ENCODE measurements at places on chromosomes 7 and 10.

GRCh38 chr10:85459906-85460305 is 906.7 kb downstream of the GRID1 start:
- H3K4me3 ChIP-seq, result no peak overlapping the region
- H3K36me3 ChIP-seq, result no peaks in the 10 kb centered on the region
- no peak overlapping the region for H3K27ac ChIP-seq
- no peak for DNase-seq
- no peaks in the 10 kb centered on the region for H3K27me3 ChIP-seq

DNA sequence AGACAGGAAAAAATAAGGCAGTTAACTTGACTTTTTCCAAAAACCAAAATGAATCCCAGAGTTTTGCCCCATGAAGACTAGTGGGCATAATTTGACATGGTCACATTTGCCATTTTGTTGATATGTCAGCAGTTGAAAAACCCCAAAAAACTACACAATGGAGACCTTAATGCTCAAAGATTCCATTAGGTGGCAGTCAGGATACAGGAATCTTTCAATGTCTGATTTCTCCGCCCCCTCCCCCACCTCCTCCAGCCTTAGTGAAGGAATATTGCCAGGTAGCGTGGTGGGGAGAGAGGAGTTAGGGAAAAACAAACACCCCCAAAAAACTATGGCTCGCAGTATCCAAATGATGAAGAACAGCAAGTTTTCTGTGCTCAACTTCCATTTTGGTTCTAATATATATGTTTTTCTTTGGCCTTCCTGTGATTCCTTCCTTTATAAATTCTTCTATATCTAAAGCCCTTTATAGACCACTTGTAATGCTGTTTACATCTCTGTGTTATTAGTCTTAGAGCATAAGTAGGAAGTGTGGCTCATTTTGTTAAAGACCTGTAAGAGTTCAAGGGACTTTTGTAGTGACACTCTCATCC is 6.7 kb upstream of the SMNDC1 start:
- peaks cover 18% of the 10 kb centered on the region for H3K4me1 ChIP-seq
- H3K4me3 ChIP-seq, result no peak overlapping the region
- peak; percentile 47 for DNase-seq
- H3K27ac ChIP-seq, result no peak overlapping the region
- peaks cover 13% of the 10 kb centered on the region for H3K27me3 ChIP-seq
- no peaks in the 10 kb centered on the region for H3K36me3 ChIP-seq

- H3K27me3 ChIP-seq, result no peaks in the 10 kb centered on the region
- no peaks in the 10 kb centered on the region for H3K4me1 ChIP-seq
- DNase-seq, result no peak
- no peak overlapping the region for H3K4me3 ChIP-seq
Observed at GRCh38 chr7:157233677-157234076, 95.0 kb downstream of the UBE3C start.

DNA sequence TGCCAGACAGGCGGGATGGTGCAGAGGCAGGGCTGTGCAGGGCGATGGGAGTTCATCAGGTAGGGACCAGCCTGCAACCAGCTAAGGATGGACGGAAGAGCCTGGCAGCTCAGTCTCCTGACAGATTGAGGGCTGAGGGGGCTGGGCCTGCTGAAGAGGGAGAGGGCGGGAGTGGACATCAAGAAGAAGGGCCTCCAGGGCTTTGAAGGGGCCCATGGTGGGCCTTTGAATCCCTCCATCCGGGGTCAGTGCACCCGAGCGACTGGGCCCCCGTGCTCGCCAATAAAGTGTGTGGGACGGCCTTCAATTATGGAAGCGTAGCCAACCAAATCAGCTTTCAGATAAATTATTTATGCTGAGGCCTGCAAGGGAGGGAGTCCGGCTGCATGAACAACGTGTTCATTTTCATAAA is 431.2 kb downstream of the RPS24 start:
- H3K4me1 ChIP-seq, result peaks cover 3% of the 10 kb centered on the region
- DNase-seq, result no peak
- H3K4me3 ChIP-seq, result no peak overlapping the region
- no peaks in the 10 kb centered on the region for H3K36me3 ChIP-seq

DNA sequence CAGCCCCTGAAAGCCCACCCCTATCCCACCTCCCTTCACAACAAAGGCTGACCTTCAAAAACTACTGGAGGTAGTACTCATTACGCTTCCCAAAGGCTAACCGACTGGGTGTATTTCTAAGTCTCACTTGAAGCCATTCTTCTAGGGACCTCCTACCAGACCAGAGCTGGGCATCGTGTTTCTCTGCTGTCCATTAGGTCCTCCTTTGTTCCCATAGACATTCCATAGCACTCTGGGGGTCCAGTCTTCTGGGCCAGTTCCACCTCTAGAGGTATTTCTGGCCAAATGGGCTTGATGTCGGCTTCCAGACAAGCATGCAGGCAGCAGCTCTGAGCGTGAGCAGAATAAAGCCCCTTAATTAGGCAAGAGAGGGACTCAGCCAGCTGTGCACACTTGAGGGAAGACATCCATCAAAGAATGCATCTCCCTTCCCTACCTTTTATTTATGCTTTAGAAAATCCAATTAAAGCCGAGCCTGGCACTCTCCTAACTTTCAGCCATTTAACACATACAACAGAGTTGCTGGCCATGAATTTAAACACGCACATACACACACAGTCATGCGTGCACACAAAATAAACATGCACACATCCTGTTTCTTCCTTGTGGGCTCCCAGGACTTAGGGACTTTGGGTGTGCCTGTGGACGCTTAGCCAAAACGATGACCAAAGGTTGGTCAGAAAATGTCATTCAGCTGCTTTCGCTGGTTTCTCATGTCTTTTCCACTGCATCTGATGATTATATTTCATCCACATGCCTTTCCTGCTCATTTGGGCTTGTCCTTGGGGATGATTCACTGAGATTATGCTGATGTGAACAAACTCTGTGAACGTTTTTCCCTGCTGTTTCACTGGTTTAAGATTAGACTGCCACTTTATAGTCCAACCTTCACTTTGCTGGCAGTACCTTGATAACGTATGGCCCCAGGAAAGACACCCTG is 362.0 kb upstream of the NFE2L3 start:
- H3K4me3 ChIP-seq, result no peak overlapping the region
- no peaks in the 10 kb centered on the region for H3K4me1 ChIP-seq
- DNase-seq, result no peak
- no peaks in the 10 kb centered on the region for H3K36me3 ChIP-seq
- H3K27me3 ChIP-seq, result peaks cover 8% of the 10 kb centered on the region

GRCh38 chr10:83909001-83909400 is 230.3 kb upstream of the GHITM start:
- no peak for DNase-seq
- H3K27me3 ChIP-seq, result no peaks in the 10 kb centered on the region
- no peak overlapping the region for H3K4me3 ChIP-seq
- H3K36me3 ChIP-seq, result no peaks in the 10 kb centered on the region
- no peak overlapping the region for H3K27ac ChIP-seq
- peaks cover 3% of the 10 kb centered on the region for H3K4me1 ChIP-seq

- H3K4me3 ChIP-seq, result no peak overlapping the region
- DNase-seq, result no peak
- H3K27ac ChIP-seq, result no peak overlapping the region
- H3K4me1 ChIP-seq, result no peaks in the 10 kb centered on the region
Observed at GRCh38 chr7:46937826-46938225, 644.1 kb downstream of the TNS3 start.

- H3K27me3 ChIP-seq, result peaks cover 4% of the 10 kb centered on the region
- no peak overlapping the region for H3K27ac ChIP-seq
- H3K36me3 ChIP-seq, result no peaks in the 10 kb centered on the region
- DNase-seq, result no peak
- H3K4me1 ChIP-seq, result no peaks in the 10 kb centered on the region
Observed at GRCh38 chr10:78339251-78339650, 305.6 kb downstream of the RPS24 start.

GRCh38 chr7:133419041-133419440 is 166.2 kb downstream of the EXOC4 start:
- no peak overlapping the region for H3K4me3 ChIP-seq
- no peaks in the 10 kb centered on the region for H3K27me3 ChIP-seq

DNA sequence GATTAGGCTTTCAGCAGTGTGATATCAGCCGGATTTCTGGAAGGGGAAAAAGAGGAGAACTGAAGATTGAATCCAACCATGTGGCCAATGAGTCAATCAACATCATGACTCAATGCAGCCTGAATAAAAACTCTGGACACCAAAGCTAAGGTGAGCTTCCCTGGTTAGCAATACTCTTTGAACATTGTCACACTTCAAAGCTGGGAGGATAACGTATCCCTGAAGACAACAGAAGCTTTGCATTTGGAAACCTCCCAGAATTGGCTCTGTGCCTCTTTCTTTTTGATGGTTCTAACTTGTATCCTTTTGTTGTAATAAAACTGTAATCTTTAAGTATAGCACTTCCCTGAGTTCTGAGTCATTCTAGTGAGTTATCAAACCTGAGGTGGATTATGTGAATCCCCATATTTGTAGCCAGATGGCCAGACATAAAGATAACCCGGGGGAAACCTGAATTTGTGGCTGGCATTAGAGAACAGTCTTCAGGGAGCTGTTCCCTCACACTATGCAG is 284.4 kb downstream of the IPMK start:
- H3K27ac ChIP-seq, result no peak overlapping the region
- H3K36me3 ChIP-seq, result no peaks in the 10 kb centered on the region
- H3K4me3 ChIP-seq, result no peak overlapping the region
- H3K27me3 ChIP-seq, result no peaks in the 10 kb centered on the region
- H3K4me1 ChIP-seq, result no peaks in the 10 kb centered on the region

DNA sequence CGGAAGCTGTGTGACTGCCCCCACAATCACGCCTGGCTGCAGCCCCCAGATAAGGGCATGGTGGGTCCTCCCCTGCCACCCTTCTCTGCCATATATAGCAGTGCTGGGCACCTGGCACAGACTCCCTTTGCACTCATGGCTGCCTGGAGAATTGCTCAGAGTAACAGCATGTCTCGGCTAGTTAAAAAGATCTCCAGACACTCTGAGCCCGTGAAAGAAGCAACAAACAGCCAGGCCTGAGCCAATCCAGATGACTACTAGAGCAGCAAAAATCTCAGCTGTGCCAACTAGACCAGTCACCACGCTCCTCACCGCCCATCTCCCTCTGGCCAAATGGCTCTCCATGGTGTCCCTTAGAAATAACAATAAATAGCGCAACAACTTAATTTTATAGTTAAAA is 71.3 kb downstream of the PARD3 start:
- no peak overlapping the region for H3K27ac ChIP-seq
- H3K36me3 ChIP-seq, result no peaks in the 10 kb centered on the region
- H3K27me3 ChIP-seq, result peaks cover 17% of the 10 kb centered on the region

DNA sequence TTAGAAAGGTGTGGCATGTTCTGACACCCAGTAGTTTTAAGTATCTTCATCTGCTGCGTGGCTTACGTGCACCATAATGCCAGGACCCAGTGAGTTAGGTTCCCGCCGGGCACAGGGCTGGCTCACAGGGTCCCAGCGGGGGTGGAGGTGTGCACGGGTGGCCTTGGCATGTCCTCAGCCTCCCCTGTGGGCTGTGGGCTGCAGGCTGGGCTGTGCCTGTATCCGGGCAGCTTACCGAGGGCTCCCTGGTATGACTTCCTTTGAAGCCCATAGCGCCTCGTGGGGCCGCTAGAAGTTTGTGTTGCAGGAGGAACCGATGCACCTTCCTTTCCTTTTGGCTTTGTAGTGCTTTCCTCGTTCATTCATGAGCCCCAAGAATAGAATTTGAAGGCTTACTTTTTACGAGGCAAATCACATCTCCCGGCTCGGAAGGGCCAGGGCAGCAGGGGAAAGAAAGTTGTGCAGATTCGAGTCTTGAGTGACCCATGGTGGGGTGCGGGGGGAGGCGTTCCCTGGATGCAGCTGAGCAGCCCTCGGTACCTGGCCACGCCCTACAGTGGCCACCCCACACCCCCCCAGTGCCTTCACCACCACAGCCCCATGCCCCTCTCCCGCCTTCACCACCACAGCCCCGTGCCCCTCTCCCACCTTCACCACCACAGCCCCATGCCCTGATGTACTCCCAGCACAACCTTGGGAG is 113.2 kb downstream of the WDR37 start:
- peaks cover 5% of the 10 kb centered on the region for H3K4me1 ChIP-seq
- no peak overlapping the region for H3K4me3 ChIP-seq
- no peak for DNase-seq
- peaks cover 3% of the 10 kb centered on the region for H3K27me3 ChIP-seq

GRCh38 chr10:60351191-60351853 is 38.4 kb downstream of the ANK3 start:
- H3K27ac ChIP-seq, result no peak overlapping the region
- H3K36me3 ChIP-seq, result no peaks in the 10 kb centered on the region
- no peaks in the 10 kb centered on the region for H3K27me3 ChIP-seq
- no peak overlapping the region for H3K4me3 ChIP-seq
- no peaks in the 10 kb centered on the region for H3K4me1 ChIP-seq
- DNase-seq, result no peak

GRCh38 chr7:81003326-81003725 is 84.5 kb upstream of the SEMA3C start:
- no peak overlapping the region for H3K4me3 ChIP-seq
- DNase-seq, result no peak
- H3K36me3 ChIP-seq, result no peaks in the 10 kb centered on the region
- no peak overlapping the region for H3K27ac ChIP-seq

- no peak for DNase-seq
- no peak overlapping the region for H3K27ac ChIP-seq
- H3K4me1 ChIP-seq, result no peaks in the 10 kb centered on the region
- peaks cover 15% of the 10 kb centered on the region for H3K36me3 ChIP-seq
- H3K4me3 ChIP-seq, result no peak overlapping the region
Observed at GRCh38 chr7:17910377-17910776, 29.9 kb downstream of the SNX13 start.

DNA sequence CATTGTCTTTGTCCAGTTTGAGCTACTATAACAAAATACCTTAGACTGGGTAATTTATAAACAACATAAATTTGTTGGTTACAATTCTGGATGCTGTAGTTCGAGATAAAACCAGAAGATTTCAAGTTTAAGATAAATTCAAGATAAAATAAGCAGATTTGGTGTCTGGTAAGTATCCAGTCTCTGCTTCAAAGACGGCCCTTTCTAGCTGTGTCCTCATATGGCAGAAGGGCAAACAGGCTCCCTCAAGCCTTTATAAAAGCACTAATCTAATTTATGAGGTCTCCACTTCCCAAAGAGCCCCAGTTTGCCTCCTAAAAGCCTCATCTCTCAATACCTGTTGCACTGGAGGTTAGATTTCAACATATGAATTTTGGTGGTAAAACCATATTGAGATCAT is 31.1 kb upstream of the SGCE start:
- H3K4me1 ChIP-seq, result no peaks in the 10 kb centered on the region
- no peaks in the 10 kb centered on the region for H3K36me3 ChIP-seq
- H3K27ac ChIP-seq, result no peak overlapping the region
- no peak overlapping the region for H3K4me3 ChIP-seq
- no peak for DNase-seq
- H3K27me3 ChIP-seq, result no peaks in the 10 kb centered on the region

- no peaks in the 10 kb centered on the region for H3K36me3 ChIP-seq
- peaks cover 22% of the 10 kb centered on the region for H3K4me1 ChIP-seq
- DNase-seq, result peak; percentile 42
- H3K27ac ChIP-seq, result no peak overlapping the region
Observed at GRCh38 chr7:116525298-116525912, 569 bp downstream of the CAV1 start.

GRCh38 chr7:2967705-2968104 is 76.0 kb downstream of the CARD11 start:
- no peak overlapping the region for H3K27ac ChIP-seq
- peaks cover 49% of the 10 kb centered on the region for H3K36me3 ChIP-seq
- no peak for DNase-seq
- no peaks in the 10 kb centered on the region for H3K27me3 ChIP-seq
- H3K4me1 ChIP-seq, result peaks cover 16% of the 10 kb centered on the region

- H3K4me3 ChIP-seq, result no peak overlapping the region
- no peak overlapping the region for H3K27ac ChIP-seq
- no peak for DNase-seq
- H3K27me3 ChIP-seq, result peaks cover 17% of the 10 kb centered on the region
- H3K36me3 ChIP-seq, result no peaks in the 10 kb centered on the region
Observed at GRCh38 chr10:43971306-43971705, 322.6 kb upstream of the ZNF32 start.

- DNase-seq, result no peak
- no peaks in the 10 kb centered on the region for H3K27me3 ChIP-seq
- H3K4me3 ChIP-seq, result no peak overlapping the region
- no peaks in the 10 kb centered on the region for H3K36me3 ChIP-seq
Observed at GRCh38 chr7:126720232-126720631, 532.5 kb downstream of the GRM8 start.

All from activated CD8-positive, alpha-beta T cell treated with anti-CD3 and anti-CD28 coated beads, Interleukin-2, amount 10 ng/mL, durations not matched to agents 7 days and 5 days (primary cell).